Stimulated activated CD8-positive, alpha-beta memory T cell treated with anti-CD3 and anti-CD28 coated beads, Interleukin-15, amount 100 ng/mL, for 48 hours (primary cell): ENCODE measurements at places on chromosomes 4 and X.

DNA sequence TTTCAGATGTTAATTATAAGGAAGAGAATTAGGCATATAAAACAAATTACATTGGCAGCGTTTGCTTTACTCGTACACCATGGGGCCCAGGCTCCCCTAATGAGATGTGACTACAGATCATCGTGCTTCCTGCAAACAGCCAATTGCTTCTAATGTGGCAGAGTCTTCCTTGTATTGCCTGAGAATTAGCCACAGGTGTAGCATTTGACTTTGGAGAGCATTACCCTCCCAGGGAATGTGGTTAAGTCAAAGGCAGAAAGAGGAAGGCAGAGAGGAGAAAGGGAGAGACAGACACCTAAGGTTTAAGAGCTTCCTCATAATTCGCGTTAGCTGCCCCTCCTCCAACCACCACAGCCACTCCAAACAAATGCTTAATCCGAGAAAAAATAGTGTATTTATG is 97.0 kb downstream of the MID1IP1 start:
- DNase-seq, result no peak

DNA sequence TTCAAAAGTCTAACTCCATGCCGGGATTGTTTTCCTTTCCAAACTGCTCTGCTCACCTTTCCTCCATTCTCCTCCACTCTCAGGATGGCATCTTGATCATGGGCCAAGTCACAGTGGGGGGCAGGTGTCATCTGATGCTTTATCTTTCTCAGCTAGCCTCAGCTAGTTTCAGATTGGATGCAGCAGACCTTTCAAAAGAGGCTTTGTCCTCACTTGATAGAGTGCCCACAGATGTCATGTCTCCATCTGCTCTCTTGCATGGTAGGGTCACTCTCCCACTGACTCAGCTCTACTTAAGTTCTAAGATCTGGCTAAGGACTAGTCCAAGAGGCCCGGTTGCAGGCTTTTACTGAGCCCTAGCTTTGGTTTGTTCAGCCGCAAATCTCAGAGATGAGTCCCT is 341.8 kb upstream of the GALNT7 start:
- no peak for DNase-seq

DNA sequence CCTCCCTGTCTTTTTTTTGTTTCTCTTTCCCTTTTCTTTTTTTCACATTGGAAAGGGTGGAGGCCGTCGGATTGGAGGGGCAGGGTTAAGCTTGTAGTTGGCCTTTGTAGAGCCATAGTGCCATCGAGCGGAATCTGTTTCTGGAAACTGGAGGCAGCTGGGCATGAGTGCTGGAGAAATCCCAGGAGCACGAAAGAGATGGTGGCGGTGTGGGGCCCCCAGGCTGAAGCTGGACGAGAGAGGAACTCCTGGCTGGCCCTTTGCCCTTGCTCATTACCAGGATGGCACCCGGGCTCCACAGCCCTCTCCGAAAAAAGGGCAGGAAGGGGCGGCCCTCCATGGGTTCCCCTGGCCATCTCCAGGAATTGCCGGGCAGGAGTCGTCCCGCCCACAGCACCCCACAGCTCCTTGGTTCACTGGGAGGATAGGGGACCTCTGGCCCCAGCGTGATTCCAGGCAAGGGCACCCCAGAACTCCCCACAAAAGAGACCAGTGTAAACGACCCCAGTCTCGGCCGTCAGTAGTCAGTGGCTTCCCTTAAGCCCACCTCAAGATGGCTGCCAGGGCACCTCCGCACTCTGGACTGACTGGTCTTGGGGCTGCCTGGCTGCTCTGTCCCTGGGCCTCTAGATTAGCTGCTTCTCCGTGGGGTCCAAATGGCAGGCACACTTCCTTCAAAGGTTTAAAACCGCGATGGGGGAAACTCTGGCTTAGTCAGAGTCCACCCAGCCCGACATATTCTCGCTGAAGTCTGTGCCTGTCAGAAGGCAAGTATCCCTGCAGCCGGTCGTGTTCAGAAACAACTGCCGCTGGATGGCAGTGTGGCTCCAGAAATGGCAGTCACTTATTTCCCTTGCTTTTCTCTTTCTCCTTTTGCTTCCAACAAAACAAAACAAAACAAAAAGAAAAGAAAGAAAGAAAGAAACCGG is 74.1 kb downstream of the NBDY start:
- peak; percentile 10 for DNase-seq

DNA sequence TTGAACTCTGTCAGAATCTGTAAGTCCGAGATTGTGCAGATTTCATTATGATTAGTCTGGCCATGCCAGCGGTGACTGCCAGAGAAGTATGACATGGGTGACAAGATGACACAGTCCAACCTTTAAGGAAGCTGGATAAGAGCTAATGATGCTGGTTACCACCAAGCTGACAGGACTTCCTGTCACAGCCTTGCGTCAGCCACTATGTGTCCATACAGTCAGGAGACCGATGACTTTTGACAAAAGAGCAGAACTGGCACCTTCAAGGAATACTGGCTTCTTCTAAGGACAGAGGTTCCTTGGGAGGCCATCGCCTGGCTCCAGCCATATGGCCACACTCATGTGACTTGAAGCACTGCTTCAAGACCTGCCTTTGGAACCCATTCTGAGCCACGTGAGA is 67.2 kb upstream of the TFDP3 start:
- DNase-seq, result no peak

GRCh38 chrX:44099366-44099765 is 126.2 kb upstream of the NDP start:
- DNase-seq, result no peak

- no peak for DNase-seq
Measured at GRCh38 chr4:38330321-38330720, 333.7 kb upstream of the KLF3 start.

DNA sequence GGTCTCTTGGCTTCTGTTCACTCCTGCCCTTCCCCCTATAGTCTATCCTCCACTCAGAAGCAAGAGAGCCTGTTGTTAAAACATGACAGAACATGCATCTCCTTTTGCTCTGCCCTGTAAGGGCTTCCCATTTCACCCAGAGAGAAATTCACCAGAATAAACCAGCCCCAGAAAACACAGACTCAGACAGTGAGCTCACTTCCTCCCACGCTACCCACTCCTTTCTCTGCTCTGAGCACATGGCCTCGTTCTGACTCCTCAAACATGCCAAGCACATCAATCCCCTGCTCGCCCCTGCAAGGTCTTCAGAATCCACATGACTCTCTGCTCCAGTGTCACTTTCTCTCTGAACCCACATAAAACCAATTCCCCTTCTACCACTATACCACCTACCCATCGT is 50.4 kb downstream of the MID1 start:
- no peak for DNase-seq

DNA sequence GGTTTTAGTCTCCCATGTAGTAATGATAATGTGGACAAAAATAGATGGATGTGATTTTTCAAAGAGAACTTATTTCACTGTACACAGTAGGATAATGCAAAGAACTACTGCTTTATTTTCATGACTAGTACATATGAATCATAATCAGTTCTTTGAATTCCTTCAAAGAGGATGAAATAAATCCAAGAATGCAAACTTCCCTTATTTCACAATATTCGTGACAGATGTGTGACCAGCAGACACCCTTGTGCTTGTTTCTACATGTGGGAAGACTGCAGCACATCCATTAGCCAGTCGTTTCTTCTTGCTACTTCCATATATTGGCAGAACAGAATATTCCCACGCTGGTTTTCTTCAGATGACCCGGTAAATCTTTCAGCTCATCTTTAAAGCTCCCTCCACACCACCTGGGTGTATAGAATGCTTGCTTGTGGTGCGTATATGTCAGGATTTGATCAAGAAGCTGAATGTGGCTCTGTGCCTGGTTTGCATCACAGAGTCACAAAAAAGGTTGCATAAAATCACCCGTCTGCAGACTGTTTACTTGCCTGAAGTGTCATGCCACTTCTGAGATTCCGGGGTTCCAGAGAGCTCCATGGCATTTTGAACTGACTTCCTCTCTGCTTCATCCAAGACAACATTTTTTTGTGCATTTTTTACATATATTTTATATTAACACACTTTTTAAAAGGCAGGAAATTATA is 47.7 kb upstream of the FAT4 start:
- no peak for DNase-seq

- no peak for DNase-seq
Measured at GRCh38 chr4:41456559-41457101, 81.3 kb upstream of the LIMCH1 start.

DNA sequence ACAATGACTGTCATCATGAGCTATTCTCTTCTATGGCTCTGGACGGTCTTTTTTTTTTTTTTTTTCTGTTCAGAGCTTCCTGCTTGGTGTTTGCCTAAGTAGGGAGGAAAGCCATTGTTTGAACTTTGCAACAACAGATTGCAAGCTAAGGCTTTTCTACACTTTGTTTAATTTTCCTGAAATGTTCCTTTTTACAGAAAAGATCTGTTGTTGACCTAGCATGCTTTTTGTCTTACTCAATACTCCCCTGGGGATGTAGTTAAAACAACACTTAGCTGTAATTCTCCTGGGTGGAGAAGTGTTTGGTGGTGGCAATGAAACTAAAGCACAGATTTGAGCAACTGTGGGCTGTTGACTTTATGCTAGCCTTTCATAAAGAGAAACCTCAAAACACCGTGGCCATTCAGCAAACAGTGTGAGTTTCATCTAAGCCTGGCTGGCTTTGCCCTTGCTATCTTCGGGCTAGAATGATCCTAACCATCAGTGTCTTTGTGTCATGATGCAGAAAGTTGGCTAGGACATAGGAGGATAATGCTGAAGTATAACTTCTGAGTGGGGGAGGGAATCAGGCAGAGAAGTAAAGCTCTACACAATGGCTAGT is 110.5 kb downstream of the ANXA3 start:
- no peak for DNase-seq

GRCh38 chr4:35673137-35673536 is 571.2 kb downstream of the ARAP2 start:
- DNase-seq, result no peak

DNA sequence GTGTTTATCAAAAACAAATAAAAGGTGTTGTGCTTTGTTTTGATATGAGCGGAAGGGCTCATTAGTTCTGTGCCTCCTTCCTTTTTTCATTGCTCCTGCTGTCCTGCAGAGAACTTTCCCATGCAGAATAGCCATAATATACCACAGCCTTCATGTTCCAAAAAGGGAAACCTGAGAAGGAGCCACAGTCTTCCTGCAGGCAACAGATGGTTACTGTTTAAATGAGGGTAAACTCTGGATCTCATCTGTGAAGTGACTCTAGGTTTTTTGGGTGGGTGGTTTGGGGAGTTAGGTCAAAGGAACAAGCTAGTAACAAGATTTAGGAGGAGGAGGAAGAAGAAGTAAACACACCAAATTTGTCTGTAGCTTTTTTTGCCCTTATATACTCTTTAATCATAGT is 131.8 kb downstream of the BMPR1B start:
- no peak for DNase-seq

DNA sequence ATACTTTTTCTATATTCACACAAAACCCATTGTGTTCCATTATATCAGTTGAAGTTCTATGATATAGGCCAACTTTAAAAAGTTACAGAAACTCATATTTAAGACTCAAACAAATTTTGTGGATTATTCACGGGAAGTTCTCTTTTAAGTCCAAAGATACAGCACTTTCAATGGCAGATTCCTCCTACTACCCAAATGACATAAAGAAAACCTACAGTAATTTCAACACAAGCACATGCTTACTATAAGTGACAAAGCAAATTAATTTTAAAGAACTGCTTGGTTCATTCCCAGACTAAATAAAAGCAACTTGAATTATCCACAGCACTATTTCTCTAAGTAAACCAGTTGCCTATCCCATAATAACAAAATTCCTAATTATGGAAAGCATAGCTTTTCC is 4.1 kb downstream of the PPA2 start:
- DNase-seq, result no peak

- no peak for DNase-seq
Measured at GRCh38 chr4:89609756-89610155, 227.2 kb downstream of the SNCA start.

GRCh38 chrX:2578864-2579263 is 78.1 kb upstream of the DHRSX start:
- DNase-seq, result no peak

DNA sequence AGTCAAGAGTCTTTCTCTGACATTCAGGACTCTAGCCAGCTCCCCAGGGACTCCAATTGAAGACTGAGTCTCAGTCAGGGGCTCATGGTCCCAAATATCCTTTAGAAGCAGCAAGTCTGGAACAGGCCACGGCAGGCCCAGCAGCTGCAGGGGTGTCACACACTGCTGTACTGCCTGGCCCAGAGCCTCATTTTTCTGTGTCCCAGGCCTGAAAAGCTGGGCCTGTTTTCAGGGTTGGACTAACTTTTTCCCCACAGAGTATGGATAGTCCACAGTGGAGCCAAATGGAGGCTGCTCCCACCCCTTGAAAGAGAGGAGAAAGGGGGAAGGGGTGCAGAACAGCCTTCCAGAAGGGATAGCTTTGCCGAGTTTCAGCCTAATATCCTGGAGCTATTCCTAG is 146.8 kb upstream of the NALF2 start:
- DNase-seq, result no peak

- DNase-seq, result no peak
Measured at GRCh38 chr4:159416073-159416472, 313.2 kb downstream of the RAPGEF2 start.

GRCh38 chrX:41336447-41336846 is 2.5 kb downstream of the DDX3X start:
- DNase-seq, result no peak

DNA sequence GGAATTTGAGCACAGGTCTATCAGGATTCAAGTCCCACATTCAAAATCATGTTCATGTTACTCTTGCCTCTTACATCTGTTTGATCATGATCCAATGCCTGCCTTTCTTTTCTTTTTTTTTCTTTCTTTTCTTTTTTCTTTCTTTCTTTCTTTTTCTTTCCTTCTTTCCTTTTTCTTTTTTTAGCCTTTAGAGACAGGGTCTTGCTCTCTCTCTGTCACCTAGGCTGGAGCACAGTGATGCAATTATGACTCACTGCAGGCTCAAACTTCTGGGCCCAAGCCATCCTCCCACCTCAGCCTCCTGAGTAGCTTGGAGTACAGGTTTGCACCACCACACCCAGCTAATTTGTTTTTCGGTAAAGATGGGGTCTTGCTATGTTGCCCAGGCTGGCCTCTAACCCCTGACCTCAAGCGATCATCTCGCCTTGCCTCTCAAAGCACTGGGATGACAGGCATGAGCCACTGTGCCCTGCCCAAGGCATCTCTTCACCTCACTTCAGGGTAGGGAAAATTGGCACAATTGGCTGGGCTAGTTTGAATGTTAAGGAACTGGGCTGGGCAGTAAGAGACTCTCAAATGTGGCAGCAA is 359.2 kb downstream of the FBXW7 start:
- no peak for DNase-seq

- no peak for DNase-seq
Measured at GRCh38 chr4:82099928-82100579, 273.7 kb downstream of the HNRNPD start.

GRCh38 chr4:124631760-124632159 is 80.8 kb downstream of the ANKRD50 start:
- DNase-seq, result no peak

GRCh38 chr4:180057299-180057721 is 2185.9 kb upstream of the TENM3 start:
- no peak for DNase-seq

- no peak for DNase-seq
Measured at GRCh38 chr4:113101669-113102068, 52.2 kb downstream of the ANK2 start.

DNA sequence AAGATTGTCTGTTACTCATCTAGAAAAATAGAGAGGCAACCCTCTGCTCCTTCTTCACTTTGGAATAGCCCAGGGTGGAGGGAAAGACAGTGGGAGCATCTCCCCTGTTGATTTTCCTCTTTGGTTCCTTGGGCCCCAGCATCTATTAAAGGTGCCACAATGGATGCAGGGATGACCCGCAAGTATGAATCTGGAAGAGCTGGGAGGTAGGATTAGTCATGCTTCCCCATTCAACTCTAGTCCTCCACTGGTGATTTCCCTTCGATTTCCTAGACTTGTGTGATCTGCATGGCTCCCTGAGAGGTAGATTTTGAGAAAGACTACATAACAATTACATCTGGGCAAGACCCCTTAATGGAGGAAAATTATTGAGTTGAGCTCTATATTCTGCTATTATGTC is 127.8 kb downstream of the MAGEE1 start:
- no peak for DNase-seq
